ENCODE measurements at places on chromosomes 12 and 14.
A peak's percentile ranks its signal among the peaks of the same experiment; 100 is the strongest.

GRCh38 chr12:4280351-4281163 is 7.0 kb downstream of the CCND2 start:
- DNase-seq = no peak

DNA sequence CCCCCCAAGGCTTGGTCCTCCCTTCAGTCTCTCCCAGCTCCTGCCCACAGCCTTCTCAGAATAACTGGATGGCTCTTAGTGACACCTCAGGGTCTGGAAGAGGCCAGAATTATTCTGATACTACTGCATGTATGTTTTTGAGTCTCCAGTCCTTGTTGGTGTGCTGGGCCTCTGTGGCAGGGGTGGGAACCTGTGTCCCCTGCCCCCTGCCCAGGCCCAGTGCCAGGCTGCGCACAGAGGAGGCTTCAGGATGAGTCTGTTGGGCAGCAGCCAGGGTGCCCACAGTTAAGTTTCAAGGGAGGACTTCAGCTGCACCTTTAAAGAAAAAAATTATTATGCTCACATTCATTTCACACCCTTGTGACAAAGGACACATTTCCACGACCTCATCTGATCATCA is 348.3 kb downstream of the CACNA1C start:
- no peak for DNase-seq

DNA sequence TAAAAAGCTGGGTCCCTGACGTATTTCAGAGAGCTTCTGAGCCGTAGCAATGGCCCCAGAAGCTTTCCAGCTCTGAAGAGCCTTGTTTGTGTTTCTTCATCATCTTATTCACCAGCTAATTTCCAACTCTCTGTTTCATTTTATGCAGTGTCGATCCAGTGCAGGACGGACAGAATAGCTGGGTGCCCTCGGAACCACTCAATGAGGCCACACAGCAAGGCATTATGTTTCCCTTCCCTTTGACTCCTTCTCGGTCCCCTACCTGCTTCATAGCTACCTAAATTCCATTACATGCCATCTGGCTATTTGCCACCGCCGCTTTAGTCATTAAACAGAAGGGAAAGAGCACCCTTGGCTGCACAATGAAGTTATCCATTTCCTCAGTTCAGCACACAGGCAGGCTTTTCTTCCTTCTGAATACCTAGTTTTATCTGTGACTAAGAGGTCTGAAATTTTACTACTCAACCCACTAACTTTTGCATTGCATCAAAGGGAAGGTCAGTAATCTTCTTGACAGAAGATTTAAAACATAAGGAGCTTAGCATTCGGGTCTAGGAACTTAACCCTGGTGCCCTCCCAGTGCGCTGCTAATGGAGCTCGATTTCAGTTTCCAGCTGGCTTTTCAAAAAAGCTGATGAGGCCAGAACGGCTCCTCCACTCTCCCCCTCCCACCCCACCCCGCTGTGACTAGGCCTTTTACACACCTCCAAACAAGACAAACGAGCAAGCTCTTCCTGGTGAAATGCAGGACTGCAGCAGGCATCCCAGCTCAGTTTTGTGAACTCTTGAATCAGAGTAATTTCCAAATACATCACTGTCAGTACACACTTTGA is 176.8 kb downstream of the GXYLT1 start:
- no peak for DNase-seq

- no peak for DNase-seq
Measured at GRCh38 chr14:100165376-100165775, 5.9 kb upstream of the DEGS2 start.

DNA sequence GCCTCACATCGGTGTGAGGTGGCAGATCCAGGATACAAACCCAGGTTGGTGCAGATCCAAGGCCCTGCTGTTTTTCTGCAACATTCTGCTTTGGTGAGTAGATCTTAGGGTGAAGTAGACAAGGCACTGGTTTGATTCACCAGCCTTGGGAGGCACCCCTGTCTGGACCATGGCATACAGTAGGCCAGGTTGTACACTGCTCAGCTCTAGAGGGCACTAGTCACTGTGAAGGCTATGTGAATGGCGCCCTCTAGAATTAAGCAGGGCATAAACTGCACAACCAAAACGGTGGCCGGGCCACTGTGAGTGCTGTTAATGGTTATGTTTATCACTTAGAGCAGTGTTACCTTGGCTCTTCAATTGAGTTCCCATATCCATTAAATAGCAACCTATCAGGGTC is 280.6 kb upstream of the PWP1 start:
- no peak for DNase-seq

GRCh38 chr12:82810568-82810967 is 123.9 kb downstream of the TMTC2 start:
- DNase-seq = no peak

- DNase-seq = no peak
Measured at GRCh38 chr14:65016471-65016870, 29.8 kb downstream of the FNTB start.

DNA sequence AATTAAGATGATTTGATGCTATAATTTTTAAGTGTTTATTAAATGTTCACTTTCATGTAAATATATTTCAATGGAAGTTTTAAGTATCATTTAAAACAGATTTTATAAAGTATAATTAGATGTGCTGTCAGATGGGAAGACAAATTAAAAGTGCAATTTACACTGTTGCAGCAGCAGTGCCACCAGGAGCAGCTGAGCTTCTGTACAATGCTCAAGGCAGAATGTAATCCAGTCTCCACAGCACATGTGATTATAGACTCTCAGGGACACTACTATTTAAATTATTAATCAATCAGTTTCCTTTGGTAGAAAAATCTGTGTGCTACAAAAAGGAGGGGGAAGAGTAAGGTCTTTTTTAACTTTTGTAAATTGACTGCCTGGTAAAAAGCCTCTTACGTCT is 285.7 kb upstream of the USP15 start:
- DNase-seq = no peak

- DNase-seq = no peak
Measured at GRCh38 chr12:11397366-11397765, 2.0 kb upstream of the PRB2 start.

GRCh38 chr14:64731141-64731581 is 26.9 kb downstream of the PLEKHG3 start:
- DNase-seq = no peak

DNA sequence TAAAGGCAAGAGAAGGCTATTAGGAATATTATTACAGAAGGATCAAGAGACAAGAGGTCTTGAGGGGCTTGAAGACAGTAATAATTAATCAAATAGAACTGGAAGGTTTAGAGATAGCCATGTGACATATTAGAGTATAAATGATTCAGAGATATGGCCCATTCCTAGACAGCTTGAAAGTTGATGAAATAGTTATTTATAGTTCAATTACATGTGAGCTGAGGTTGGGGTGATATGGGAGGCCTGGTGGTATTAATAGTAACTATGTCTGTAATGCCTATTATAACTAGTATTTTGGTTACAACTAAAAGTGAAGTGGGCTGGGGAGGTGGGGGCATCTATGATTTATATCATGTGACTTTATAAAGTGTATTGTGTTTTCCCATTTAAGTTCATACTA is 14.1 kb upstream of the MIS18BP1 start:
- DNase-seq = no peak

DNA sequence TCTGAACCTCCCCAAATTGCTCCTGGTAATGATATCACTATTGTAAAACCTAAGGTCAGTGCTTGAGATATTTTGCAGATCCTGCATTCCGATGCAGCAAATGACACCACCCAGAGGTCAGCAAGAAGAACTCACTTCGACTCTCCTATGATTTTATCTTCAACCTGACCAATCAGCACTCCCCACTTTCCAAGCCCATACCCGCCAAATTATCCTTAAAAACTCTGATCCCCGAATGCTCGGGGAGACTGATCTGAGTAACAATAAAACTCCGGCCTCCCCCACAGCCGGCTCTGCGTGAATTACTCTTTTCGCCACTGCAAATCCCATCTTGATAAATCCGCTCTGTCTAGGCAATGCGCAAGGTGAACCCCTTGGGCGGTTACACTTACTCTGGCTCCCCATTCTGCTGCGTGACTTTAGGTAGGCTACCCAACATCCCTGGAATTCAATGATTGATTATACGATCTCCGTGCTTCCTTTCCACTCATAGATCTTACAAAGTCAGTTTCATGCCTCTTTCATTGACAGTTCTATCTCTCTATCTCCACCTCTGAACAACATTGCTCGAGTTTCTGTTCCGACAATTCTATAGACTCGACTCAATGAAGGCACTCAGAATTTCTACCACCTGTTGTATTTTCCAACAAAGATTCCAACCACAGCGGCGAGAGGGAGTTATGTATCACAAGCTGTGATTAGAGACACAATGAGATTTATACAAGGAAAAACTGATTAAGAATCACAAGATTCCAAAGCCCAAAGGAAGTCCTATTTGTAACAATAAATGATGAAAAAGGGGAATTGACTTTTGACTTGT is 939 bp downstream of the NPC2 start:
- no peak for DNase-seq

DNA sequence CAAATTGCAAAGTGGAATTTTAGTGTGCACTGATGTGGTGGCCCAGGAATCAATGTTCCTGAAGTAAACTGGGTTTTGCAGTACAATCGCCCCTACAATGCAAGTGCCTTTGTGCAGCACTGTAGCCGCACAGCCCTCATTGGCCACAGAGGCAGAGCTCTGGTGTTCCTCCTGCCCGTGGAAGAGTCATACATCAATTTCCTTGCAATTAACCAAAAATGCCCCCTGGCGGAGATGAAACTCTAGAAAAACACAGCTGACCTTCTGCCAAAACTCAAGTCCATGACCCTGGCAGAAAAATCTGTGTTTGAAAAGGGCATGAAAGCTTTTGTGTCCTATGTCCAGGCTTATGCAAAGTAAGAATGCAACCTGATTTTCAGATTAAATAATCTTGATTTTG is 117.9 kb upstream of the PRB2 start:
- DNase-seq = no peak

DNA sequence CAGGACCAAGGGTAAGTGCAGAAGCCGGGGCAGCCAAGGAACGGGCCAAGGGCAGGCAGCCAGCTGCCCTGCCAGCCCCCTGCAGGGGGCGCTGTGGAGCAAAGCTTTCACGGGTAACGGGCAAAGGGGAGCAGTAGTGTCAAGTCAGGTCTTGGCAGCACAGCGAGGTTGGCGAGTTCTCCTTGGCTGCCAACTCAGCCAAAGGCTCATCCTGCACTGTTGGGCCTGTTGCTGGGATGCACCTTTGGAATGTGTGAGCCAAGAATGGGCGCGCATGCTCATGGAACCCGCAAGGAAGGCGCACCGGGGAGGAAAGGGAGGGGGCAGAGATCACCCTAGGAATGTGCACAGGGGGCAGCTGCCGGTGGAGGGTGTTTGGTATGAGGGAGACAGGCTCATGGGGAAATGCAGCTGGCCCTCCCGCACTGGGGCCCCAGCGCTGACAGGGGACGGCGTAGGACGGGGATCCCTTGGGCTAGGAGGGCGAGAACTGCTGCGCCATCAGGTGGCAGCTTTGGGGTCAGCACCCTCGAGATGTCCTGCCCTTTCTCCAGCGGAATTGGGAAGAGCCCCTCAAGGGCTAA is 138.0 kb downstream of the ASCL4 start:
- peak; percentile 54 for DNase-seq

DNA sequence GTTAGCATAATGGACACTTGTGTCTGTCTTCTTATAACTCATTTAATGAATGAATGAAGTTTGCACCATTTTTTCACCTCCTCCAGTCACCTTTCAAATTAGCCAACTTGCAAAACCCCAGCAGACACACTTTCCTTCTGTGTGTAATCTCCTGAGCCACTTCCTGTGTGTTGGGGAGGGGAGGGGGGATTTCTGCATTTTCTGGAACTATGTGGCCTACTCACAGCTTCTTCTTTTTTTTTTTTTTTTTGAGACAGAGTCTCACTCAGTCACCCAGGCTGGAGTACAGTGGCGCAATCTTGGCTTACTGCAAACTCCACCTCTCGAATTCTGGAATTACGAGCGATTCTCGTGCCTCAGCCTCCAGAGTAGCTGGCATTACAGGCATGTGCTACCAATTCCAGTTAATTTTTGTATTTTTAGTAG is 4.1 kb upstream of the SERPINA1 start:
- no peak for DNase-seq

DNA sequence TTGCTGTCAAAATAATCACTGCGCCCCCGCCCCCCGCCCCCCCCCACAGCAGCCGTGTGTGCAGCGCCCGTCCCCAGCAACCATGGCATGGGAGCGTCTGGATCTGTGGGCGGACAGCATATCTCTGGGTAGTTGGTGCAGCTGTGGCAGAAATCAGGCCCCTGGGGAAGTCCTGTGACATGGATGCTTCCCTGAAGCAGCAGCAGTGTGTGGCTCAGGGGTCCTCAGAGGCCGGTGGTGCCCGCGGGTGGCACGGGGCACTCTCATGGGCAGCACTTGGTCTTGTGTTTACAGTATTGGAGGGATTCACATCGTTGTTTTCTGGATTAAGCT is 19.2 kb downstream of the XRCC3 start:
- no peak for DNase-seq

DNA sequence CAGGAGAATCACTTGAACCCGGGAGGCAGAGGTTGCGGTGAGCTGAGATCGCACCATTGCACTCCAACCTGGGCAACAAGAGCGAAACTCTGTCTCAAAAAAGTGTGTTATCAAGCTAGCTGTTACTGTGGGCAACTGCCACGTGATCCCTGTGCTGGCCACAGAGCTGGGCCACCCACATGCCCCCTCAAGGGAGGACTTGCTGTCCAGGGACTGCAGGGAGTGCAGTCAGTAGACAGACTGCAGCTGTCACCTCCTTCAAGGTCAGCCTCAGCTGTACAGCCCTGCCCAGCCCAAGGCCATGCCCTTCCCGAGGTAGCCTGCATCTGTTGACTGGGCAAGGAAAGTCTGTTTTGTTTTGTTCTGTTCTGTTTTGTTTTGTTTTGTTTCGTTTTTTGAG is 46.6 kb upstream of the BICDL1 start:
- no peak for DNase-seq

- no peak for DNase-seq
Measured at GRCh38 chr12:93882763-93883162, 205.6 kb downstream of the CRADD start.

GRCh38 chr12:41532072-41532471 is 344.0 kb downstream of the PDZRN4 start:
- DNase-seq = no peak

- no peak for DNase-seq
Measured at GRCh38 chr14:67517083-67517482, 16.0 kb upstream of the PLEKHH1 start.

DNA sequence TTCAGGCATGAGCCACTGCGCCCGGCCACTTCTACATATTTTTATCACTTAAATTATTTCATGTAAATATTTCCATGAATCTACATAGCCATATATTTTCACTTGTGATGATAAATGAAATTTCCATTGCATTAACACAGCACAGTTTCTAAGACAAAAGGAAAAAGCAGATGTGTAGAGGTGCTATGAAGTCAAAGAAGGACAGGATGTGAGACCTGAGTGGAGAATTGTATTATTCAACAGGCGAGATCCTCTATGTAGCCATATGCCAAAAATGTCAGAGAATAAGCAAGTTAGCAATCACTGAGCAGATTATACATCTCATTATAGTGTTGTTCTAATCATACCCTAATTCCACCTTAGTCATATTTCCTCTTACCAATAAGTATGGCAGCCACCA is 38.1 kb downstream of the ATF7 start:
- no peak for DNase-seq

GRCh38 chr12:32369202-32369601 is 30.2 kb upstream of the FGD4 start:
- no peak for DNase-seq

- DNase-seq = no peak
Measured at GRCh38 chr12:126582231-126582630, 1517.0 kb downstream of the AACS start.
